ENCODE measurements at places on chromosomes 12 and 14.

DNA sequence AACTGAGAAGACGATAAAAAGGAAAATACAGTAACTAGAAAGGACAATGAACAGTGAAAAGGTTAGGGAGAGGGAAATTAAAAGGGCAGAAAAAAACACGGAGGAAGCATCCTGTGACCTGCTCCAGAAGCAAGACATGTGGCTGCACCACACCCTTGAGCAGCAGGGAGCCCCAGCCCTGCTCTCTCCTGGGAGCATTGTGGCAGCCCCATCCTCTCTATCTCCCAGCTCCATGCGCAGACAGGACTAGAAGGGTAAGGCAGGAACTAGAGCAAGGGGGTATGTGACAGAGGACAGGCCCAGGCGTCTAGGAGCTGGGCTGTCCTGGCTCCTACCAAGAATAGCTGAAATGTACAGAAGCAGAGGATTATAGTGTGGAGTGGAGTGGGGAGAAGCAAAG, 38.6 kb upstream of the SMUG1 start:
- no peak for DNase-seq

DNA sequence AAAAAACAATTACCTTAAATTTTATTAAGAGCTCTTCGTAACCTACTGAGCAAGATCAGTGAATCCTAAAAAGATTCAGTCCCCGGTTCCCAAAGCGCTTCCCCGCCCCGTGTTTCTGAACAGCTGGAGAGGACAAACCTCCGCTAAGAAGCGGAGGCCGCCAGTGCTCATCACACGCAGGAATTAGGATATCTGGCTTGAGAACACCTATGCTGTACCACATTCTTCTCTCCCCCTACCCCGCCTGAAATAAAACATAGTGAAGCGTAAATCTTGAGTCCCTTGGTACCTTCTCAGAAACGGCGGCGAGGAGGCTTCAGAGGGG, 774 bp upstream of the WDR20 start:
- DNase-seq, result no peak

- DNase-seq, result no peak
Measured at GRCh38 chr12:119179335-119180021, 747 bp downstream of the HSPB8 start.

DNA sequence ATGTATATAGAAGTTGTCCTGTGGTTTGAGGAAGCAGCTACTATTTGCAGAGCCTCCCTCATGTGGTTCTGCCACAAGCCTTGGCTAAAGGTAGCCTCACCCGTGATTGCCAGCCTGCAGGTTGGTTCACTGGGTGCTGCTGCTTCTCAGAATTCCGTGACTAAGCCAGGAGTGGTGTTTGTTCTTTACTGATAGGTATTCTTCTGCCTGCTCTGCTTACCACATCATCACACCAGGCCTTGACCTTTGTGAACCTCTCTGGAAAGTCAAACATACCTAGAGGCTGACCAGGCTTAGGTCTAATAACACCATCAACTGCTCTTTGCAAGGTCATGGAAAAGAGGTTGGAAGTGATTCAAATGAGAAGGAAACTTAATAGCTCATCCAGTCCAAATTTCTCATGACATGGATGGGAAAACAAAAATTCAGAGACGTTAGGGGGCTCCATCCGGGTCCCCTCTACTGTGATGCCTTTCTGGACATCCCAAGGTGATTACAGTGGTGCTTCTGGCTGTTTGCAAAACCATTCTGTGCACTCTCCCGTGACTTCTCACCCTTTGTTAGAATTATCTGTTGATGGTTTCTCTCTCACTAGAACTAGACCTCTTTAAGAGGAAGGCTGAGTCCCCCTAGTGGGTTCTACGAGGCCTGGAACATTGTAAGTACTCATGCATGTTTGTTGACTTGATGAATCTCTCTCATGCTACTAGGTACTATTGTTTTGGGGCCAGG, 8.5 kb upstream of the SOCS2 start:
- DNase-seq, result no peak

DNA sequence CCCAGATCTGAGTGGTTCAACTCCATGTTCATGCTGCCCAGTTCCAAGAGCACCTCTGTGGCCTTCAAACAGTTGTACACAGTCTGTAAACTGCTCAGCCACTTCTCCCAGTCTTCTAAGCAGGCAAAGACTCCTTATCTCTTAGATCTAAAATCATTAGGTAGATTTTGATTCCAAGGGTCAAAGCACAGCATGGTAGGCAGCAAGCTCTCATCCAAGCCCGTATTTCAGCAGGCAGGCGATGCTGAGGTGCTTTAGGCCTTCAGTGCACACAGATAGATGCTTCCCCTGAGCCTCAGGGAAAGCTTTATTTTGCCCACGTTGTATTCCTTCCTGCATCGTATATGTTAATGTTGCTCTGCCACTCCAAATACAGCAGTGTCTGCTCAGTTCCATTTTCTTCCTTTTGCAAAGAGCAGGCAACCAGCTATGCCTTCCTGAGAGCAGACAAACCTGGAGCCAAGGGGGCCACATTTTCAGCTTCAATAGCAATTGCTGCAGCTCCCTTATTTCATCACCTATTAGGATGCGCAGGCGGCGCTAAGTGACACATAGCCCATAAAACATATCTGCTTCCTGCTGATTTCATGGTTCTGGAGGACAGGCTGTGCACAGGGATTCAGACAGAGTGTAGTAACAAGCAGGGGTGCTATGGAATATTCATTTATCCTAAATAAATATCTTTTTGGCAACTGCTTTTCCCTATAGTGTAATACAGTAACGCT, 67.5 kb downstream of the ETV6 start:
- no peak for DNase-seq

DNA sequence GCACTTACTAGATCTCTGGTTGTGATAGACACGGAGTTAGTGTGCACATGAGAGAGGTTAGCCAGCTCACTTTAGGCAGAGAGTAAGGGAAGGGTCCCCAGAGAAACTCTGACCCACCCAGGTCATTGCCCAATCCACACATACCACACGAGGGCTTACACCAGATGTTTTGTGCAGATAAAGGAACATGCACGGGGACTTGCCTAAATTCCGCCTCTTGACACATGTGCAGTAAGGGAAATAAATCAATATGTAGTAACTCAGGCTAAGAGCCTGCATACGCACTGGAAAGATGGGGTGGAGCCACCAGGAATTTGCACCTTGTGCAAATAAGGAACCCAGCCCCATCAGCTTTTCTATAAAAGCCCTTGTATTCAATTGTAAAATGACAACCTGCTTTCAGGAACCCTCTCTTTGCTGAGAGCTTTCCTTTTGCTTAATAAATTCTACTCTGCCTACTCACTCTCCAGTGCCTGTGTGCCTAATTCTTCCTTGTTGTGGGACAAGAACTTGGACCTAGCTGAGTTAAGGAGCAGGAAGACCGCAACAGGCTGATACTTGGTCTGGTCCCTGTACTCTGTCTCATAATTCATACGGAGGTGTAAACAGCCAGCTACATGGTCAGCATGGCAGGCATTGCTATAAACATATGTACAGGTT, 120.2 kb downstream of the EMP1 start:
- DNase-seq, result no peak

GRCh38 chr14:48738186-48738925, 847.8 kb downstream of the RPS29 start:
- DNase-seq, result no peak

GRCh38 chr14:69572030-69572840, 2.4 kb downstream of the CCDC177 start:
- no peak for DNase-seq

Measured in astrocyte of the cerebellum (primary cell).